ENCODE measurements at places on chromosomes 12 and 14. TPM values are rescaled to one million over a fixed set of nuclear protein-coding genes. Genes with fewer than 3 reads are reported as not detected.

DNA sequence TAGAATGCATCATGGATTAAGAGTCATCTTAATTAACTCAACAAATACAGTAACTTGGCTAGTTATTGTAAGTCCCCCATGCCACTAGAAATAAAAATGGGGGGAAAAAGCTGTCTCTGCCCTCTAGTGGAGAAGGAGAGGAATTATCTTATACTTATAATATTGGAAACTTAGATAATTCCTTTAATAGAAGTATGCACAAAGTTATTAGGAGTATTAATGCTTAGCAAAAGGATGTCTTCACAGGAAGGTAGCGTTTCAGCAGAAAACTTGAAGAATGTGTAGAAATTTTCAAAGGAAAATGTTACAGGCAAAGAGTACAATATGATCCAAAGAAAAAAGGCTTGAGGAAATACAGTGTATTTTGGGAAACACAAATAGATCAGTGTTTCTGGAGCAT, 19.8 kb downstream of the OR5AU1 start:
- DNase-seq: no peak

- no peak for DNase-seq
Observed at GRCh38 chr12:112792301-112792700, 753 bp downstream of the RPH3A start.

- no peak for DNase-seq
Observed at GRCh38 chr12:90207799-90208198, 499.2 kb upstream of the ATP2B1 start.

Gene TAPBPL
- 4.8 TPM for polyA plus RNA-seq

Gene ZFC3H1
- polyA plus RNA-seq: 20.3 TPM

Gene SH2B3
- 11.3 TPM for polyA plus RNA-seq

DNA sequence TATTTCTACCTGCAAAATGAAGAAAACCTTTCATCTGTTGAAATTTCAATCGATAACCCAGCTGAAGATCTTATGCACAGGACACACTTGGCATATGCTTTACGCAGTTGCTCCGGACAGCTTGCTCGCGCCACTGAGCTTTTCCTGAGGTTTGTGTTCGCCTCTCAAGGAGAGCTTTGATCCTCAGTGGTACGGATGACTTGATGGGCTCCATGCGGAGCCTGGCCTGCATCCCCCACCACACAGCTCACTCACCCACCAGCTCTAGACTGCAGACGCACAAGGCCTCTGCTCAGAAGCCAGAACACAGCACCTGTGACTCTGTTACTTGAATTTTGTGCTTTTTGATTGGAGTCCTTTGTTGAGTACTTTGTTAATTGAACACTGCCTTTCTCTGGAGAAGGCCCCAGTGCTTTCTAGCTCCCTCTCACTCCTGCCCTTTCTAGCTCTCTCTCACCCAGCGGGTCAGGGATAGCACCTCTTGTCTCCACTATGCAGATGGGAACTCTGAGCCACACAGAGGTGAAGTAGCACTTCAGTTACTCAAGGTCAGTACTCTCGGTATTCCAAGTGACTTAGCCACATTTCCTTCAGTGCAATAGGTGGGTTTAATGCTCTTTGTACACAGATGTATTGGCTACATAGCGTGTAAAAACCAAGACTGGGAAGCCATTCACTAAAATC, 52.1 kb downstream of the TBC1D30 start:
- DNase-seq: no peak

Gene GPR84
- 0.12 TPM for polyA plus RNA-seq

DNA sequence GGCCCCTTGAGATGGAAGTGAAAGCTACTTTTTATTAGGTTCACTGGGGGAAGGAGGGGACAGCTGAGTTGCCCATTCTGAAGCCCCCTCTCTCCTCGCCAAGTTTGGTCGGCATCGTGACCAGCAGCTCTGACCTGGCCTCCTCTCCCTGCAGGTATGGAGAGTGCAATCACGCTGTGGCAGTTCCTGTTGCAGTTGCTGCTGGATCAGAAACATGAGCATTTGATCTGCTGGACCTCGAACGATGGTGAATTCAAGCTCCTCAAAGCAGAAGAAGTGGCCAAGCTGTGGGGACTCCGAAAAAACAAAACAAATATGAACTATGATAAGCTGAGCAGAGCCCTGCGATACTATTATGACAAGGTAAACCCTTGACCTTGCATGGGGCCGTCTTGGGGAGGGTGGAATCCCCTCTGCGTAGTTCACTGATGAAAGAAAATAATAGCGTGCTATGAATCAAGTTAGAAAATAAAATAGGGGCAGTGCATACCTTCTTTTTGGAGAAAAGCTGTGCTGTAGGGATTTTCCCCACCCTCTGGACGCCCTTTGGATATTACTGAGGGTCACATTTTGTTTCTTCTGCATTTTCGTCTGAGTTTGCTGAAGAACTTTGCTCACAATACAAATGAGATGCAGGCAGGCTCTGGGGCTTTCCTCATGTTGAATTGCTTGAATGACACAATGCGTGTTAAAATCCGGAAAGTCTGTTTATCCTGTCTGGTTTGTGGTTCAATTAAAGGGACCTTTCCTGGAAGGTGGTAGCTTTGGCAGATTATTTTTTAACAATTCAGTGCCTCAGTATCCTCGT, 29.4 kb downstream of the ELK3 start:
- DNase-seq: no peak

DNA sequence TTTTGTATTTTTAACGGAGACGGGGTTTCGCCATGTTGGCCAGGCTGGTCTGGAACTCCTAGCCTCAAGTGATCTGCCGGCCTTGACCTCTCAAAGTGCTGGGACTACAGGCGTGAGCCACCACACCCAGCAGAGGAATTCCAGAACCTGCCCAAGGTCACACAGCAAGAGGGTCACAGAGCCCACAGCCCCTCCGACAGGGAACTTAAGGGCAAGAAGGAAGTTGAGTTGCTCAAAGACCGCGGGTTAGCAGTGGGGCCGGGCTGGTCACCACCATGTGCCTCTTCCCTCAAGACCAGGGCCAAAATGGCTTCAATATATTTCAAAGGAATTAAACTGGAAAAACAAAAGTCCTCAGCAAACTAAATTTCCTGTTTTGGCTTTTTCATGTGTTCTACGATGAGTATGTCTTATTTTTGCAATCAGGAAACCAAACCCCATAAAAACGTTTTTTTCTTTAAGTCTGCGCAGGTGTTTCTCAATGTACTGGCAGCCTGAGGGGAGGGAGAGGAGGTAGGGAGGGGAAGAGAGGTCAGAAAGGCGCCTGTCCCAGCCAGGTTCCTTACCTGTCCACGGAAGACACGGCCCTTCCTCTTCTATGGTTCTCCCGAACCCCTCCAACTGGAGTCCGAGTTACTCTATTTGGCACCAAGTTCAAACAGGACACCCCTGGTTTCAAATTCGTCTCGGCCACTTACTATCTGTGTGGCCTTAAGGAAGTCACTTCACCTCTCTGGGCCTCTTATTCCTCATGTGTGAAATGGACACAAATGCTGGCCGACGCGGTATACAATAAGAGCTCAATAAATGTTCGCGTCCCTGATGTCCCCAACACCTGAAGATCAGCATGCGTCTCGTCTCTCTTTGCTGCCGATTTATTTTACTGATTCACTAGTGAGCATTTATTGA, 778 bp downstream of the SLC8B1 start:
- DNase-seq: no peak

Gene SRRM4
- not detected for polyA plus RNA-seq

Gene NYNRIN
- polyA plus RNA-seq: 9.0 TPM

- DNase-seq: no peak
Observed at GRCh38 chr14:36823651-36824050, 162.0 kb downstream of the PAX9 start.

Gene NANOG
- polyA plus RNA-seq: not detected

- no peak for DNase-seq
Observed at GRCh38 chr14:89651805-89652204, 234.8 kb upstream of the FOXN3 start.

- no peak for DNase-seq
Observed at GRCh38 chr12:116977465-116978380, 67.0 kb downstream of the FBXW8 start.

DNA sequence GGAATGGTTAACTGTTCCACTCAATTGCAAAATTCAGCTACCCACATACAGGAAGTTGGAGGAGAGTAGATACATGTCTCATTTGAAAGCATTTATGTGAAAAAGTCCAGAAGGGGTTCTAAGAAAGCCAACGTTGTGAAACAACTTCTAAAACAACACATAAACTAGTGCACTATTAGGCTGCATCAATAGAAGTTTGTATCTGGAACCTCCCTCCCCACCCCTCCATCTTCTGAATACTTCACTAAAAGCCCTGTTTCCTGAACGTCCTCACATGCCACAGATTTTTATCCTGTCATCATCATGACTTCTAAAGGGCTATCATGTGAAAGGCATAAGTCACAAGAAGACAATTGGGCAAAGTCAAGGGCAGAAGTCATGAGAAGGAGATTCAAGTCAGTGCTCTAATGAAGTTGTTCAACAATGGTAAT, 5.5 kb downstream of the KRT79 start:
- DNase-seq: no peak

Gene PRDM4
- polyA plus RNA-seq: 27.2 TPM

DNA sequence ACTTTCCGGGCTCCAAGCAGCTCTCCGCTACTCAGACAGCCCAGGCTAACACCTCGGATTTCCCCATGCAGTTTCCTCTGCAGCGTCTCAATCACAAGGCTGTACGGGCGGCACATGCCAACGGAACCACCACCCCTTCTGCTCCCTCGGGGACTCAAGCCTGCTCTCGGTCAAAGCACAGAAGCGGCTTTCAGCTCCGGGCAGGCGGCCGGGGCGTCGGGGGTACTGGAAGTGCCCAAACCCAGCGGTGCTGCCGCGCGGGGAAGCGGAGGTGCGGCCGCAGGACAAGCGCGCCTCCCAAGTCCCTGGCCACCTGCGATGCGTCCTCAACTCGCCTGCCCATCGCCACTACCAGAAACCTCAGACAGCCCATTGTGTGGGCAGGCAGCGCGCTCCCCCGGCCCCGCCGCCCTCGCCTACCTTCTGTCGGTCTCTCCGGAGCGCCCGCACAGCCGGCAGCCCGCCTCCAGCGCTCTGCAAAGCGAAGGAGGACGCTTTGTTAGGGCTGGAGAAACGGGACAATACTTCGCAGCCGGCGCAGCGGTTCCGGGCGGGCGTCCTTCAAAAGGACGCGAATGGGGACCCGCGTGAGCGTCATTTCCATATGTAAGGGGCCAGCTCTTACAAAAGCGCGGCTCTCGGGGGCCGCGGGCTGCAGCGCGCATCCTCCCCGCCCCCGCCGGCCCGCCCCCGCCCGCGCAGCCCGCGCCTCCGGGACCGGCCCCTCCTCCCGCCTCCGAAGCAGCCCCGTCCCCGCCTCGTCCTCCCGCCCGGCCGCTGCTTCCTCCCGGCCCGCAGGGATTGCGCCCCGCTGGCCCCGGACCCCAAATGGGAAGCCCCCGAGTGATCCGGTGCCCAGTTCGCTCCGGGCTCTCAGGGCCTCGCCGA, 674 bp downstream of the NIN start:
- DNase-seq: no peak

GRCh38 chr12:57047981-57048380, 1.9 kb downstream of the MYO1A start:
- no peak for DNase-seq

Gene KCNJ8
- polyA plus RNA-seq: not detected

DNA sequence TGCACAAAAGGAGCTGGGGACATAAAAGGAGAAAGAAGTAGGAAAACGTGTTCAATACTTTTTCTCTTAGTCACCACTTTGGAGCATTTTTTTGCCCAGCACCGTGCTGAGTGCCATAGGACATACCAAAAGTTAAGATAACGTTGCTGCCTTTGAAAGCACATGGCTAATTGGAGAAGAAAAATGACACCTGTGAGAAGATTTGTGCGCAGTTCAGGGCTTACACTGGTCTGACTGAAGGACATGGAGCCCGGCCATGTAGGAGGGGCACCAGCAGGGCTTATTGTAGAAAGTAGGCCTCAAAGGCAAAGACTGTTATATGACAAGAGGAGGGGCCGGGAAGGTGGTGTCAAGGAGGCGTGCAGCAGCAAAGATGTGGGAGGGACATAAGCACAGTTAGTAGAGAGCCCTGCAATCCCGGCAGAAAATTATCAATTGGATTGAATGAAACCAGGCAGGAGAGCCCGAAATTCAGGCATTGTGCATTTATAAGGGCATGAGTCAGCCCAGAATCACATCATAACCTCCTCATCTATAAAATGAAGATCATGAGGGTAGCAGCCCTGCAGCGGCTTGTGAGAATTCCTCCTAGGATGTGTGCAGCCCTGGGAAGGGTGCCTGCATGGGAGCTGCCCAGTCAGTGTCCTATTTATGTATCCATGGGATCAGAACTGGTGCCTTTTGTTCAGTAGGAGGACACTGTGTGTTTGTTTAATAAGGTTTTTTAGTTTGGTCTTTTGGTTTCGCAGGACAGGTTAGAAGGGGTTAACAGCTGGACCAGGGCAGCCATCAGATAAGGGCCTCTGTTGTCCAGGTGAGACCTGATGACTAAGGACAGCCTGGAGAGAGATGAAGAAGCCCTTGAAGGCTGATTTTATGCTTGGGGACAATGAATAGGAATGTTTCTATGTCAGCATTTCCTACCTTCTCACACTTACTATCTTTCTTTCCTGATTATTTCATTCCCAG, 122.4 kb downstream of the GPR135 start:
- no peak for DNase-seq

DNA sequence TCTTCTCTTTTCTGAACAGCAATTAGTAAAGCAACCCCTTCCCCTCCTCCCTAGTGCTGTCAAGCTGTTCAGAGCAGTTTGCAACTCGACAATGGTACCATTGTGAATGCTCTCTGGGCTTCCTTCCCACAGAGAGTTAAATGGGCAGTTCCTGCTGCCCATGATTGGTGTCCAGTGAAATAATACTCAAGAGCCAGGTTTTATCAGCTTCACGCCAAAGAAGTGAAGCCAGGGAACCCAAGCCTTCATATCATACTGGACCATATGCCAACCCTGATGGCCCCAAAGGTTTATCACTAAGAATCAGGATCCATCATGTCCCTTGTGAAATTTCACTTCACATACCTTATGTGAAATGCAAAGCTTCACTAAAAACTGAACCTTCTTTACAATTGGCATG, 24.7 kb downstream of the INSM2 start:
- no peak for DNase-seq

Gene ANKS1B
- polyA plus RNA-seq: not detected

DNA sequence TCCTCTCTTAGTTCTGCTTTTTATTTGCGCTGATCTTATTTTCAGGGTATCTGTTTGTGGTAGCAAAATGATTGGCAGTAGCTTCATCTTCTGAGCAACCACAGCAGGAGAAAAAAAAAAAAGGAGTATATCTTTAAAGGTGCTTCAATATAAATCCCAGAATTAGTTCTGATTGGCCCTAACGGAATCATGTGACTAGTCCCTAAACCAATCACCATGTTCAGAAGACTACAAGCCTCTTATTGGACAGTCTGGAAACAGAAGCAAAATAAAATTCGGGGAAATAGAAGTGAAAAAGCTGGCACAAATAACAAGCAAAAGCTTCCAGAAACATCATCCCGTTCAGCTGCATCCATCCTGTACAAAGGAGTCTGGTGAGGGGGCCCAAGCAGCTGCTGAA, 49.9 kb upstream of the PTPRO start:
- no peak for DNase-seq

Gene ATN1
- polyA plus RNA-seq: 4.8 TPM

Gene RNASE11
- polyA plus RNA-seq: not detected

Gene OAS2
- polyA plus RNA-seq: 92.7 TPM

Gene GPR68
- 5.7 TPM for polyA plus RNA-seq

GRCh38 chr14:101033446-101034165, 130.1 kb upstream of the RTL1 start:
- no peak for DNase-seq
